NCI-H524 (cell line): ENCODE measurements at places on chromosomes 6 and 20.

DNA sequence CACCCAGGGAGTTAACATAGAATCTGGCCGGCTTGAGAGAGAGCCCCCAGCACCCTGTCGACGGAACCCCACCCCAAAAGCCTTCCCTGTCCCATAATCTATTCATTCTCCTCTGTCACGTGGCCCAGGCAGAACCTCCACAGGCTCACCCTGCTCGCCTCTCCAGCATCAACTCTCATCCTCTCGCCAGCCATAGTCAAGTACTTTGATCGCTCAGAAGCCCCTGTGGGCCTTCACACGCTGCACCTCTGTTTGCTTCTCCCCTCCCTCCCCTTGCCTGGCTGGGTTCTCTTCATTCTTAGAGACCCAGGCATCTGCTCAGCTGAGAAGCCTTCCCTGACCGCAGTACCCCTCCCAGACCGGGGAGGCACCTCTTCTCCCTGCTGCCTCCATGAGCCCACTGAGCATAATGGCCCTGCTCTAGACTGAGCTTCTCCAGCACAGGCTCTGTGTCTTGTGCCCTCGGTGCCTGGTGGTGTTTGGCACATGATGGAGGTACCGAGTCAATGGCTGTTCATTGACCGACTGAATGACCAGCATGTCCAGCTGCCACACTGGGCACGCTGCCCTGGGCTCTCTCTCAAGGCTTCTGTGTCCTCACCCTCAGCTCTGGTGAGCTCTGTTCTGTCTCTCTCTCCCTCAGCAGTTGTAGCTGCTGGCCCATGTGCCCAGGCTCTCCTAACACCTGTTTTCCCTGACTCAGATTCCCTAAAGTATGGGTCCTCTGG lies 33.7 kb downstream of the PKIG start:
- DNase-seq: no peak

- DNase-seq: no peak
Measured at GRCh38 chr20:17421493-17421892, 109.7 kb downstream of the BFSP1 start.

- no peak for DNase-seq
Measured at GRCh38 chr20:37421060-37421905, 75.3 kb downstream of the SRC start.

GRCh38 chr6:72748759-72749158 lies 126.9 kb downstream of the KCNQ5 start:
- DNase-seq: no peak

DNA sequence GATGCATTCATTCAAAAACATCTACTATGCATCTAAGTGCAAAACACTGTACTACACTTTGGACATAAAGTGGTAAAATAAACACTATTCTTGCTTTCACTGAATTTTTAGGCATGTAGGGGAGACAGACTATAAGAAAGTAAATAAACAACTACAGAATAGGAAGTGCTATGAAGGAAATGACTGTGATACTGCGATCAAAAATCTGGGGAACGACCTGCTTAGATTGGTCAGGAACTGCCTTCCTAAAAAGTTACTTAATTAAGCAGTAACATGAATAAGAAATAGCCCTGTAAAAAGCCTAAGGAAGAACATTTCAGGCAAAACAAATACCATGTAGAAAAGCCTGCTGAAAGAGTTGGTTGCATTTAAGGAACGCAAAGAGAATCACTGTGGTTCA lies 50.6 kb downstream of the HACE1 start:
- DNase-seq: no peak

GRCh38 chr6:12545619-12546409 lies 170.8 kb upstream of the PHACTR1 start:
- no peak for DNase-seq

GRCh38 chr20:6580486-6580885 lies 187.0 kb upstream of the BMP2 start:
- DNase-seq: no peak

- no peak for DNase-seq
Measured at GRCh38 chr6:131061041-131061750, 1.8 kb downstream of the EPB41L2 start.

GRCh38 chr20:41512624-41513023 lies 105.6 kb downstream of the CHD6 start:
- DNase-seq: no peak

DNA sequence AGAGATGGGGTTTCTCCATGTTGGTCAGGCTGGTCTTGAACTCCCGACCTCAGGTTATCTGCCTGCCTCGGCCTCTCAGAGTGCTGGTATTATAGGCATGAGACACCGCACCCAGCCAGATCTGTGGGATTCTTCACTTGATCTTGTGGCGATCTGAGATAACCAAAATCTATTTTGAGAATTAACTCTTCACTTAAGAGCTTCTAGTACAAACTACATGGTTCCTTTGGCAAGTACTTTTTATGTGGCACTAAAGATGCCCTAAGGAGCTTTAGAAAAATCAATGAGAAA lies 37.8 kb upstream of the TFB1M start:
- no peak for DNase-seq

- DNase-seq: no peak
Measured at GRCh38 chr20:29085625-29086024, 2171.8 kb upstream of the DEFB115 start.

GRCh38 chr6:96812077-96812703 lies 25.1 kb downstream of the GPR63 start:
- DNase-seq: no peak

DNA sequence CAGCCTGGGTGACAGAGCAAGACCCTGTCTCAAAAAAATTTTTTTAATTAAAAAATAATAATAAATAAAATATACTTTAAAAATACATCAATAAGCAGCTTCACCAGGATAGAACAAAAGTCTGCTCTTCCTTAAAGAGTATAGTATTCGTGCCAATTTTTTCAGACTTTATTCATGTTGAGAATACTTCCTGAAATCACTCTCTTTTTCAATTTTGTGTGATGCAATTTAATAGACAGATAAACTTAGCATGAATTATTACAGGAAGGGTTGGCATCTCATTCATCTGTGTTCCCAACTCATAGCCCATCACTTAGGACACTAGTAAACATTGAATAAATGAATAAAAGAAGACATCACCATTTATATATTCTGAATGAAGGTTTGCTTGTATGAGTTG lies 52.4 kb downstream of the IPCEF1 start:
- no peak for DNase-seq

DNA sequence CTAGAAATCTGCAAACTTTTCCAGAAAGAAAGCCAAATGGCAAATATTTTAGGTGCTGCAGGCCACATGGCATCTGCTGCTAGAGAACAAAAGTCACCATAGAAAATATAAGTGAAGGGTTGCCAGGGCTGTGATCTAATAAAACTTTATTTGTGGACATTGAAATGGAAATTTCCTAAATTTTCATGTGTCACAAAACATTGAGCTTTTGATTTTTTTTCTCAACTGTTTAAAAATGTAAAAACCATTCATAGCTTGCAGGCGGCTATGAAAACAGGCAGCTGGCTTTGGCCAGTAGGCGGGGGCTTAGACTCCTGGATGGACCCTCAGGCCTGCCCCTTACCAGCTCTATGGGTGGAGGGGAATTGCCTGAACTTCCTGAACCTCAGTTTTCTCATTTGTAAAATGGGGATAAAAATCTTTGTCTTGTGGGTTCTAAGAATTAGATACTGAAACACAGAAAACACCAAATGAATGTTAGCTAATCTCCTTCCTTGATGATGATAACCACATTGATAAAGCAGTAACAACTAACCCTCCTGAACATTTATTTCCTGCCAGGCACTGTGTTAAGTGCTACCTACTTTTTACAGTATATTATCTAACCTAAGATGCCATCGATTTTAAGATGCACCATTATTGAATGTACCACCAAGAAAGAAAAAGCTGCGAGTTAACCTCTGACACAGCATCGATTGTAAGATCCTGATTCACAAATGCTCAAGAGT lies 85.5 kb downstream of the SLC22A23 start:
- DNase-seq: no peak

GRCh38 chr20:48335308-48336050 lies 492.3 kb downstream of the PREX1 start:
- DNase-seq: peak; percentile 59

GRCh38 chr6:15403094-15403755 lies 157.4 kb downstream of the JARID2 start:
- no peak for DNase-seq

DNA sequence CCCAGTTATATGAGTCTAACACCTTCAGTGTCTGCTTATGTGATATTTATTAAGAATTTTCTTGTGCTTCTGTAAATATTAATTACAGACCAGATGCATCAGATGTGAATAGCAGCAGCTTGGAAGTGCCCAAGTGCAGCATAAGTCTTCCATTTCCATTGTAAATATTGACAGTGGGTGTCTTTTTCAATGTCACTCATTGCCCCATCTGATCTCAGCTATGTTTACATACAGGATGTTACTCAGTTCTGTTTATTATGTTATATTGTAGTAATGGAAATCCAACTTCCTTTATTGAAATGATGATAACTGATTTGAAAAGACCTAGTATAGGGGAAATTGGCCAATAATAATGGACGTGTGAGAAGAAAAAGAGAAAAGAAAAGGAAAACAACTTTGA lies 296.7 kb downstream of the SAMD5 start:
- DNase-seq: peak; percentile 14

DNA sequence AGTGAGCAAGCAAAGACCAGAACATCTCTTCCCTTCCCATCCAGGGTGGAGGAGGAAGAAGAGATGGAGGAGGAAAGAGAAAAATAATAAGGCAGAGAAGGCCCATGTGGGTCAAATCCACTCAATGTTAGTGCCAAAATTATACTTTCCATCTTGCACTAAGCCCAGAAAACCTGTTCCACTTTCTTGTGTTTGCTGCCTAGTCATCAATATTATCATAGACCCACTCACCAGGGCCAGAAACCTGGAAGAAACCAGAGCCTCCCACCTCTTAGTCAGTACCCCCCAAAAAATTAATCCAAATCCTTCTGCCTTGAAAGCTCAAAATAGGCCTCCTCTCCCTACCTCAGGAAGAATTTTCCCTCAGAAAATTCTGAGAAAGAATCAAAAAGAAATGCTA lies 171.1 kb downstream of the SOD2 start:
- no peak for DNase-seq

DNA sequence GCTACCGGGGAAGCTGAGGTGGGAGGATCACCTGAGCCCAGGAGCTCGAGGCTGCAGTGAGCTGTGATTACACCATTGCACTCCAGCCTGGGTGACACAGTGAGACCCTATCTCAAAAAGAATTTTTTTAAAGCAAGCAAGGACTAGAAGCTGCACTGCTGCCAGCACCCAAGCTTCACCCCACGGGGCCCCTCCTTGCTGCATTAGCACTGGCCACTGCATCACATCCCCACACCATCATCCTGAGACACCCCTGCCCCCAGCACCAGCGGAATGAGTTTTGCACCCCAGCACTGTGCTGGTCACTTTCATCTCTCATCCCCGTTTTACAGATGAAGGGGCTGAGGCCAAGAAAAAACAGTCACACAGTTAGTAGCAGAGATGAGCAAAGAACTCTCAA lies 30.9 kb downstream of the TBC1D7 start:
- DNase-seq: no peak

- DNase-seq: peak; percentile 80
Measured at GRCh38 chr6:169452117-169452868, 198.6 kb upstream of the THBS2 start.

DNA sequence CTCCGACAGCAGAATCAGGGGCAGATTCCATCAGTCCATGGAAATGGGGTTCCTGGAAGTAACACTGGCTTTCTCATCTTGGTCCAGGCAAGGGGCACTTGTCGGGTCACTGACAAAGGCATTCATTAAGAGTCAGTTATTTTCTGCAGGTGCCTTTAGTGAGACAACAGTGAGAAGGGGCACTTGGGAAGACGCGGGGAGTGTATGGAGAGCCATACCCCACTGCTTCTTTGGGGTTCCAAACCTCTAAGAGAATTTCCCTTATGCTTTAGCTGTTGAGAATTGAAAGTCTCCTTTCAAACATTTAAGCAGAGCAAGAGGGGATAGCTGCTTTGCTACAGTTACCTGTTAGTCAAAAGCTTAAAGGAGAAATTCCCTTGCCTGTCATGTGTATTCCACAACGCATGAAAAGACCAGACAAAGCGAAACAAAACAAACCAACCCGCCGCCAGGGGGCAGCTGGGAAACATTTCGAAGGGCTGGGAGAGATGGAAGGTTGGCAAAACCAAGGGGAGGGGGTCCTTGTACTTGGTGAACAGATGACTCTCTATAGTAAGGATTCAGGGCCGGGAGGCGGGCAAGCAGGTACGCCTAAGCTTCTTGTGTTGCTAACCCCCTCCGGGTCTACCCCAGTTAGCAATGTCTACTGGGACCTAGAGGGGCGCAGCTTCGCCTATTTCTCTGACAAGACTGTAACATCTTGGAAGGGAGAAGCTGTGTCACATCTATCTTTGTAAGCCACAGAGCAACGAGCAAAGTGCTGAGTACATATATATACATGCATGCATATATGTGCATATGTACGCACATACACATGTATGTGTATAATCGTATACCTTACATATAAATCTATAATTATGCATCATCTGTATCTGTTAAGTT lies 474.9 kb upstream of the AGPAT4 start:
- peak; percentile 71 for DNase-seq

DNA sequence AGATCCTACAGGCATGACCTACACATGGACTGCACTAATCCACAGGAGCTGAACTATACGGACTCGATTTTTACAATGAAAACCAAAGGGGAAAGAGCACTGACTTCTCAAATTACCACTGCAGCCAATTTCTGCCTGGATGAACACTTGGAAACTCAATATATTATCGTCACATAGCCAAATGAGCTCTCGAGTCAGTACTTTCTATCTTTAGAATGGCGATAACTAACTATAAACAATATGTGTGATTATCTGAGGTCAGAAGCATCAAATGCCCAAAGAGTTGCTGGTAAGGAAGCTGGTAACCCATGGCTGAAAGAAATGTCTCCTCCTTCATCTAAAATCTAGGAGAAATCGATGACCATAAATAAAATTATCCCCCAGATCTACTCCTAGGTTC lies 86.7 kb downstream of the KIF16B start:
- DNase-seq: no peak

DNA sequence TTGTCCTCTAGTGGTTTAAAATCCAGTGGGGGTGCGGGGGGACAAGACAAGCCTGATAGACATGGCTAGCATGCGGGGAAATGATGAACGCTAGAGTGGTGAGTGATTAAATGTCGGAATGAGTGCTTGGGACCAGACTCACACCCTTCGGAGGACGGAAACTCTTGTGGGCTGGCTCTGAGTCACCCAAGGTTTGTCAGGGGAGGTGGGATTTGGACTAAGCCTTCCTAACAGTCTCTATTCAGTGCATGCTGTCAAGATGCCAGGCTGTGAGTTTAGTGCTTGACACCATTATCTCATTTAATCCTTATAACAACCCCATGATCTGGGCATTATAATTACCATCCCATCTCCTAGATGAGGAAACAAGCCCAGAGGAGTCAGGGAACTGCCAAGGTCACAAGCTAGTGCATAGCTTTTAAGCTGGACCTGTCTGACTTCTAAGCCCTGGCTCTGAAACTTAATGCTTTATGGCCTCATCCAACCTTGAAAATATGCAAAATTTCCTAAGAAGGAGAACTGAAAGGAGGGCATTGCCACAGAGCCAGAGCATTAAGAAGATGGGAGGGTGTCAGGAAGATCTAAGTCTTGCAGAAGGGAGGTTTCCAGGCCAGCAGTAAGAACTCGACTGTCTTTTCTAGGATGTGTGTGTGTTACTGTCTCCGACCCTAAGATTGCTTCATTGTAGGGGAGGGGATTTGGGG lies 168.7 kb upstream of the LRFN2 start:
- no peak for DNase-seq
